ENCODE measurements at places on chromosomes 12 and 14.

GRCh38 chr14:103110681-103111231 is 12.5 kb upstream of the TNFAIP2 start:
- no peak for DNase-seq

- DNase-seq, result no peak
Measured at GRCh38 chr12:54701940-54702592, 53.9 kb upstream of the DCD start.

DNA sequence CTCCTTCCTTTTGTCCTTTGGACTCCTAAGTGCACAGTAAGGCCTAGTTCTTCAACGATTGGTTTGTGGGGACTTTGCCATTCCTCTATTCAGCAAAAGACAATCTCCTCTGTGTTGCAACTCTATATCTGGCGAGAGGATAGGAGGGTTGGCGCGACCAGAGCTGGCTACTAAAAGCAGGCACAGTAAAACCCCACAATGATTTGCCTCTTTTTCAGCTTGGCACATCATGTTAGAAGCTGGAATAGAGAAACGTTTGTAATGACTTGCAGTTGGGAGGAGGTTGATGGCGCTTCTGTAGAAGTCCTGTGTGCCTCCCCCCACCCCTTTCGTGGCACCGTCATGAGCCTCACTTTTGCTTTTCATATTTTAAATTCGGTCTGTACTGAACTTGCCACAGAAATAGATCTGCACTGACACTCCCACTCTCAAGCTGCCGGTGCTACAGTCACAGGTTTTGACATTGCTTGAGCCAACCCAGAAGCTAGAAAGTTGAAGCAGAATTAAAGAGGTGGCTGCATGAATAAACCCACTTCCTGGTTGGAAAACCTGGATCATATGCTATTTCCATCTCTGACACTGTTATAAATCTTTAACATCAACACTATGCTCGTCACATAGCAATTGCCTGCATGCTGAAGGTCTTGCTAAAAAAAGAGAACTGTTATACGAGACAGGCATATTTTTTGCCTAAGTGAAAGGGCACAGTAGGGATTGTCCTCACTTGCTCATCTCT is 315.3 kb upstream of the PRICKLE1 start:
- DNase-seq, result no peak

DNA sequence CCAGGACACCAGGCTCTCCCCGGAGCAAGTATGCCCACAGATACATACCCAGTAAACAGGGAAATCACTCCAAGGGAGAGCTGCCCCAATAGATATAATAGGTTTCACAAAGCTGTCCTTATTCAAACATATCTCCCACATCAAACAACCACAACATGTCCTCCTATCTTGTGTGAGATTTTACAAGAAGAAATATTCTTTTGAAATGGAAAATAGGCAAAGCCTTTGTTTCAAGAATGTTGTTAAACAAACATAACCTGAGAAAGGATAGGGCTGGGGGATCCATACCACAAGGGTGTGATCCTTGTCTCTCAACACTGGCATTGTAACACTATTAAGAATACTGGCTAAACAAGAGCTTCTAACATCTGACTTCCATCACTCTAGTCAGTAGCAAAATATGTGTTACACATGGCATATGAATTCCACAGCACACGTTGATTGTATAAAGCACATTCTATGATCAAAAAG is 32.9 kb downstream of the LGR5 start:
- DNase-seq, result no peak

DNA sequence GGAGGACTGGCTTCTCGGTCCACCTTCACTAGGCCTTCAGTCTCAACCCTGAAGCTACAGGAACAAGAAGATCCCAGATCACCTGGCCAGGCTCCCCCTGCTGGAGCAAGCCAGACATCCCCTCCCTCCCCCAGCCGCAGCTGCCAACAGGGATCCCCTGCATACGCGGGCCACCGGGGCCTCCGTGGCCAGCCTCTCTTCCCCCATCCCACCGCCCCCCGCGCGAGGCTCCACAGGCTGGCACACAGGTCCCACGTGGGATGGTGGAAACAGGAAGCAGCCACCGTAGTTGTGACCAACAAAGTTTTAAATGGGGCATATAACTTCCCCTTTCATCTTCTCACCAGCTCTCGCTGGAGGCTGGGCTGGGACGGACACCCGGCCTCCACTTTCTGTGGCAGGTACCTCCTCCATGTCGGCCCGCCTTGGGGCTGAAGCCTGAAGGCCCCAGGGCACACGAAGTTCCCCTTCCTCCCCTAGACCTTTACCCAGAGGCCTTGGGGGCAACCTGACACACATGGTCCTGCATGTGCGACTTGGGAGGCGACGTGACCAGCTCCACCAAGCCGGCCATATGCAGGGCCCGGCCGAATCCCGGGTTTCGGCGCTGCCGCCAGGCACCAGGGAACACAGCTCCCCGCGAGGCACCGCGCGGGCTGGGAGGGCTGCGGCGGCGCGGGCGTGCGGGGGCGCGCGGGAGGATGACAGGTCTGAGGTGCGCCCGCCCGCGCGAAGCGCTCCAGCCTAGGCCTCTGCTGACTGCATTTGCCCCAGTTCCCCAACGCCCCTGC is 44.4 kb upstream of the PNMA1 start:
- no peak for DNase-seq

DNA sequence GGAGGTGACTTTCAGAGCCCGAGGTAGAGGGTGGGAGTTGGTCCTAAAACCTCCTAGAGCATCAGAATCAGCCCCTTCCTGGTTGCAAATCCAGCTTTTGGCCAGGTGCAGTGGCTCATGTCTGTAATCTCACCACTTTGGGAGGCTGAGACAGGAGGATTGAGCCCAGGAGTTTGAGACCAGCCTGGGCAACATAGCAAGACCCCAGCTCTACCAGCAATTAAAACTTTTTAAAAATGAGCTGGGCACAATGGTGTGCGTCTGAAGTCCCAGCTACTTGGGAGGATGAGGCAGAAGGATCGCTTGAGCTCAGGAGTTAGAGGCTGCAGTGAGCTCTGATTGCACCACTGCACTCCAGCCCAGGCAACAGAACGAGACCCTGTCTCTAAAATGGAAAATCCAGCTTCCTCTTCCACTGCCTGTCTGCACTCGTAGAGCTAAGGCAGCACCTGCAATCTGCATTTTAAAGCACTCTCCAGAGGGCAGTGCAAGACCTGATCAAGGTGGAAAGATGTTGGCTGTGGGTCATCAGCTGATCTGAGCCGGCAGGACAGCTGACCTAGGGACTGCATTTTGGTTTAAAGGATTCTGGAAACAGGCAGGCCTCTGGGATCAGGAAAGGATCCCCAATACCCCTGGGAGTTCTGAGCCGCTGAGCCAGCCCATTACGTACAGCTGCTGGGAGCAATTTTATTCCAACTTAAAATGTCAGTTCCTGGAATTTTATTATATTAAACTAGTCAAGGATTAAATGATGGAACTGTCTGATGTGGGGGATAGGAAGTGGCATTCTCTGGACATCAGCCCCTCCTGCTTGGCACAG is 1.8 kb upstream of the TESC start:
- no peak for DNase-seq

DNA sequence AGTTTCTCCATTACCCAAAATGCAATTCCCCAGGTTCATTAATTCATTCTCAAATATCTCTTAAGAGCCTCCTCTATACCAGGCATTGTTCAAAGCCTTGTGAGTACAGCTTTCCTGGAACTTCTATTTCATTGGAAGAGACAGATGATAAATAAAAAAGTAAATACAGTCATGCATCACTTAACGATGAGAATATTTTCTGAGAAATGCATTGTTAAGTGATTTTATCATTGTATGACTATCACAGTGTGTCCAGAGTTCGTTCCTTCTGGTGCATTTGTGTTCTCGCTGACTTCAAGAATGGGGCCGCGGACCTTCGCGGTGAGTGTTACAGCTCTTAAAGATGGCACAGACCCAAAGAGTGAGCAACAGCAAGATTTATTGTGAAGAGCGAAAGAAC is 66.0 kb downstream of the ANO4 start:
- DNase-seq, result peak; percentile 71

- no peak for DNase-seq
Measured at GRCh38 chr12:88035907-88036289, 6.7 kb upstream of the C12orf50 start.

GRCh38 chr14:102464846-102465341 is 44.7 kb downstream of the ANKRD9 start:
- DNase-seq, result no peak

- DNase-seq, result no peak
Measured at GRCh38 chr14:36001936-36002335, 174.6 kb downstream of the PTCSC3 start.

GRCh38 chr14:36818246-36818645 is 156.6 kb downstream of the PAX9 start:
- DNase-seq, result no peak

DNA sequence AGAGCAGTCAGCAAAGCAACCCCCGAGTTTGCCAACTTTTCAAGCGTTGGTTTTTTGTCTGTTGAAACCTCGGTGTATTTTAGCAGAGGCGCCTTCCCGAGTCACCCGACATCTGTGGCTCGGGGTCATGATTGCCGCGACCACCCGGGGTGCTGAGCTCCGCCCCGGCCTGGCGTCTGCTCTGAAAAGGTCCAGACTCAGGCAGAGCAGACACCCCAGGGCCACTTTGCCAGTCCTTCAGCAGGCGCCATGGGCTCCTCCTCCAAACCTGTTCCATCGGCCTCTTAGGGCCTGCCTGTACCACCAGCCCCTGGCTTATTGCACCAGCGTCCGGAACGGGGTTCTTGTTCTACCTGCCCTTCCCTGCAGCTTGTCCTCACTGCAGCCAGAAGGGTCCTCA is 19.1 kb downstream of the ANKRD9 start:
- no peak for DNase-seq

- DNase-seq, result no peak
Measured at GRCh38 chr14:65872536-65872935, 460.0 kb downstream of the FUT8 start.

DNA sequence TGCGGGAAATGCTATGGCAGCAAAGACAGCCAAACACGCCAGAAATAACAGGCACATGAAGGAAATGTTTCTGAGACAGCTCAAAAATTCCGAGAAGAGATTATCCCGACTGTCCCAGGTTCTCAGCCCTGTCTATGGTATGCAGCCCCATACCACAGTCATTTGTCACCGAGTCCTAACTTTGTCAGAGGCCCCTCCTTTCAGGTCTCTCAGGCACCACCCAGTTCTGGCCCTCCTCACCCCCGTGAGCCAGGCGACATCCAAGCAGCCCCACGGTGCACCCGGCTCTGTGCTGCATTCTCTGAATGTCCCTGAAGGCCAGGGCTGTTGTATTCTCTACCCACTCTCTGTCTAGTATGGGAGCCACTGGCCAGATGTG is 24.0 kb downstream of the SSH1 start:
- DNase-seq, result no peak

DNA sequence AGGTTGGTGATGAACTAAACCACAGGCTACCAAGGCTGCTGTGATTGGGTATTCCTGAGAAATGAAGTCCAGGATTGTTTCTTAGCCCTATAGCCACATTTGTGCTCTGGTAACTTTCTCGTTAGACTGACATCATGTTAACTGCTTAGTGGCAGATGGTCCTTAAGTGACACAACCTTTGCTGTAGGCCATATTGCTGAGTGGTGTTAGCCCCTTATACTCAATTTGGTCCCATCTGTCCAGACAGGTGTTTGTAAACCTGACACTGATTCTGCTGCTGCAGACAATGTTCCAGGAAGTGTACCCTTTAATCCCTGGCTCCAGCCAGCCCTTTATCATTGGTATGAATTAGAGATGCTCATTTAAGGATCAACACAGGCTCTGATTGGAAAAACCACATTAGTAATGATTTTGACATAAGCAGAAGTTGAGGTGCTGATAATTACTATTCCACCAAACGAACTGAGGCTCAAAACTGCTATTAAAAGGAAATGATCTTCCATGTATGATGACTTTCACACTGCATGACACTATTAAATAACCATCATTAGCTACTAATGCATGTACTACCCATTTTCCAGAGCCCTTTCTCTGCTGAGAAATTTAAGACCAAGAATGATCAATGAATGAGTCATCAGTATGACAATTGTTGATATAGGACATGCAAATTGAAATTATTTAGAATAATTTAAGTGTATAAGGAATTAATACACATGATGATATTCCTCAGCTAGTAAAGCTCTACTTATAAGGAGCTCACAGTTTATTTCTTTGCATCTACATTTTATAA is 3.6 kb upstream of the SSTR1 start:
- no peak for DNase-seq

GRCh38 chr14:23299211-23299957 is 3.3 kb downstream of the PPP1R3E start:
- no peak for DNase-seq

- DNase-seq, result no peak
Measured at GRCh38 chr14:68270342-68270741, 450.8 kb downstream of the RAD51B start.

- DNase-seq, result no peak
Measured at GRCh38 chr14:90608281-90608680, 207.9 kb downstream of the TTC7B start.

DNA sequence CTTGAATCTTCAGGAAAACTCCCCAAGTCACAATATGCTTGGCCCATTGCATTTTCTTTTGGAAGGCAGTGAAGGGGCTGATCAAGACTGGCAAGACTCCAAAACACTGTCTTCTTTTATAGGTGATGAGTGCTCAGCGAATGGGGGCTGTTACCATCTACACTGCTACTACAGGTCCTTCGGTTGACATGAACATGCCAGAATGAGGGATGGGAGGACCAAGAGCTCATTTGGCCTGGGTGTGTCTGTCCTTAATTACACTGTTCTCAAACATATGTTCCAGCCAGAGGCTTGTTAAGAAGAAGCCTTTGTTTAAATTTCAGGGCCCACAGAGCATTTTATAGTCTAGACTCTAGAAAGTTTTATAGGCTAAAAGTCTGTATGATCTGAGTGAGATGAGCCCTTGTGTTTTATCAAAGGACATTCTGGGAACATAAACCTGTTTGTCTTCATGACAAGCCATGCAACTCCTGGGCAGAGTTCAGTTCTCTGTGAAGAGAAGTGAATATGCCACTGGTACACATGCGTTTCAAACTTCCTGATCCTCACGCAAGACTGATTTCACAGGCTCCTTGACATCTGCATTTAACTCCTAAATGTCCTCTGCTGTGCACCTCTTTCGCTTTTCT is 4.7 kb upstream of the FAM234B start:
- no peak for DNase-seq

GRCh38 chr12:110223777-110224378 is 57.2 kb upstream of the ATP2A2 start:
- no peak for DNase-seq

DNA sequence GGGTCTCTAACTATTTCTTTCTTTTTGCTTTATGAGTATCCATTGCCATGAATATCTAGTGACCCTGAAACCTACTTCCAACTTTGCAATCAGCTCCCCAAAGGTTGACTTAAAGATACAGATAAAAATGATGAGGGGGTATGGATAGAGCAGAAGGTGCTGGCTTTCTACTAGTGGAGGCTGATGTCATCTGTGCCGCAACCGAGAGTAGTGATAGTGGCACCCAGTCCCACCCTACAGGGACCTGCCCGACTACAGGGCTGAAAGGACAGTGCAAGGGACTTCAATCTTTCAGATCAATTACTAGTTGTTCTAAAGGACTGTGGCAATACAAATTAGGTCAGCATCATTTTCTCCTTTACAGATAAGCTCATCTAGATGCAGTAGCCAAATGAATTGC is 806.0 kb downstream of the VRK1 start:
- no peak for DNase-seq

Data from NCI-H187 treated with DMSO at 0.1 percent for 48 hours (cell line).